ENCODE measurements at places on chromosomes 2 and 18.

DNA sequence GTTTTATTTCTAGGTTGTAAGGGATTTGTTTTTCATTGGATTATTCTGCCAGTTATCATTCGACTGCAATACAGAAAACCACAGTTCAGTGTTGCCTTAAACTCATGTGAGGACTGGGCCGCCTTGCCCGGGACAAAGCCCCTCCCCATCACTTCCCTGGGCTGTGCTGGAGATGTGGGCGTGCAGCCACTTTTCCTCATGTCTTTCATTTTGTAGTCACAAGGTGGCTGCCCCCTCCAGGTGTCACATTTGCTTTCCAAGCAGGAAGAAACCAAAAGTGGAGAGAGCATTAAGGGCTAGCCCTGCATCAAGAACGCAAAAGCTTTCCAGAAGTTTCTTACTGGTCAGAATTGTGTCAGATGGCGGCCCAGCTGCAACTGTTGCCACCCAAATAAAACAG lies 492.5 kb upstream of the ID2 start:
- DNase-seq: no peak

- DNase-seq: no peak
These were observed 1050.7 kb upstream of the PIK3C3 start for GRCh38 chr18:40904295-40904694.

- no peak for DNase-seq
These were observed 267.9 kb downstream of the NYAP2 start for GRCh38 chr2:225667445-225667844.

GRCh38 chr18:40011201-40011600 lies 1943.8 kb upstream of the PIK3C3 start:
- DNase-seq: no peak

GRCh38 chr2:10003206-10004125 lies 39.9 kb upstream of the KLF11 start:
- DNase-seq: no peak

GRCh38 chr2:178420463-178420999 lies 30.4 kb downstream of the PRKRA start:
- no peak for DNase-seq

Measured in BJ (cell line).